ENCODE measurements at places on chromosomes 7 and 10.

- no peak for DNase-seq
Measured at GRCh38 chr10:67695555-67695954, 440 bp downstream of the CTNNA3 start.

DNA sequence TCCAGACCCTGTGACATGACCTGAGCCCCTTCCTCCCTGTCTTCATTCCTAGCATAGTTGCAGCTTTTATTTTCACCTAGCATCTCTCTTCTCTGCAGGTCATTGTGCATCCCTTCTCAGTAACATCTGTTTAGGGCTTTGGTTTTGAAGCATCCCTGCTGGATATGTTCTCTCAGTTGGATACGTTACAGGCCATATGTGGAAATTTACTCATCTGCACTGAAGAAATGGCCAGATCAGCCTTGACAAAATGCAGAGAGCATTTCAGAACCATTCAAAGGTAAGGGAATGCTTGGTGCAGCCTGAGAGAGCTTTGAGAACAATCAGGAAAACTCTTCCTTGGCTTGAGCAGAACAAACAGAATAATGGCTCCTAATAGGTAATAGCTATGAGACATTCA lies 647.0 kb downstream of the KCNMA1 start:
- no peak for DNase-seq

GRCh38 chr7:33766405-33766804 lies 138.9 kb upstream of the BMPER start:
- DNase-seq = no peak

DNA sequence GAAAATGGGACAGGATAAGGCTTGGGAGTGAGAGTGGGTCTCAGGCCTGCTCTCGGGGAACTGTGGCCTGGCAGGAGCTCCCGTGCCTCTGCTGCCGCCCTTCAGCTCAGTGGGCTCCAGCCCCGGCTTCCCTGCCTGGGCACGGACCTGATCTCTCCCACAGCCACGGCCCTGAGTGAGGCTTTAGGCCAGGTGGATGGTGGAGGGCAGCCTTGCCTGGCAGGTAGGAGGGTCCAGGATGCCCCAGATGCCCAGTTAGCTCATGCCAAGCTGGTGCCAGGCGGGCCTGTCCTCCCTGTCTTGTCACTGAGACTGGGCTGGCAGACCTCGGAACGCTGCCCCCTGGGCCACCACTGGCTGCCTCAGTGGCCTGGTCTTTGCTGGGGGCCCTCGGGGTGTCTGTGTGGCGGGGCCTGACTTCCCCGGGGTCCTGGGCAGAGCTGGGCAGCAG lies 116.6 kb downstream of the INPP5A start:
- no peak for DNase-seq

DNA sequence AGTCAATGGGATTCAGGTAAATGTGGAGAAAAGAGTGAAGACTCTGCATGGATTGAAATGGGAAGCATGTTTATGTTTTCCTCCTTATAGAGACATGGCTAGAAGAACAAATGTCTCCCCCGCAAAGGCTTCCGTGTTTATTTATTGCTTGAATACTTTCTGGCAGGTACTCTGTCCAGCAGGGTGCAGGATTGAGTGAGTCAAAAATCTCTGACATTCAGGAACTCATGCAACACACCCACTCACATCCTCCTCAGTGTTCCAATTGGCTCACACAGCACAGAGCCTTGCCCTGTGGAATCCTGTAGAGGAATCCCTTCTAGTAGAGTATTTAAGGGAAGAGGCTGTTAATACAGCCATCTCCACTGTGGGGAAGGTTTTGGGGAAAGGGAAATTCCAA lies 290.3 kb upstream of the VWC2 start:
- DNase-seq = no peak
